ENCODE measurements at places on chromosomes 6 and 20.
A peak's percentile ranks its signal among the peaks of the same experiment; 100 is the strongest.

DNA sequence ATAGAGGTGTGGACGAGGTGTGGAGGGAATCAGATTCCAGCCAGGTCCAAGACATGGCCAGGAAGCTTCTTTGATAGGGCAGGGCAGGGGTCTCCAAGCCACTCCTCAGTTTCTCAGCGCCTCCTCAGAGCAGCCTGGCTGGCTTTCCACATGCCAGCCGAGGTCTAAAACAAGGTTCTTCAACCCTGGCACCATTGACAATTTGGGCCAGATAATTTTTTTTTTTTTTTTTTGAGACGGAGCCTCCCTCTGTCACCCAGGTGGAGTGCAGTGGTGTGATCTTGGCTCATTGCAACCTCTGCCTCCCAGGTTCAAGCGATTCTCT is 21.3 kb upstream of the CHMP4B start:
- no peak for DNase-seq

GRCh38 chr6:29521006-29521680 is 33.4 kb upstream of the MAS1L start:
- no peak for DNase-seq

DNA sequence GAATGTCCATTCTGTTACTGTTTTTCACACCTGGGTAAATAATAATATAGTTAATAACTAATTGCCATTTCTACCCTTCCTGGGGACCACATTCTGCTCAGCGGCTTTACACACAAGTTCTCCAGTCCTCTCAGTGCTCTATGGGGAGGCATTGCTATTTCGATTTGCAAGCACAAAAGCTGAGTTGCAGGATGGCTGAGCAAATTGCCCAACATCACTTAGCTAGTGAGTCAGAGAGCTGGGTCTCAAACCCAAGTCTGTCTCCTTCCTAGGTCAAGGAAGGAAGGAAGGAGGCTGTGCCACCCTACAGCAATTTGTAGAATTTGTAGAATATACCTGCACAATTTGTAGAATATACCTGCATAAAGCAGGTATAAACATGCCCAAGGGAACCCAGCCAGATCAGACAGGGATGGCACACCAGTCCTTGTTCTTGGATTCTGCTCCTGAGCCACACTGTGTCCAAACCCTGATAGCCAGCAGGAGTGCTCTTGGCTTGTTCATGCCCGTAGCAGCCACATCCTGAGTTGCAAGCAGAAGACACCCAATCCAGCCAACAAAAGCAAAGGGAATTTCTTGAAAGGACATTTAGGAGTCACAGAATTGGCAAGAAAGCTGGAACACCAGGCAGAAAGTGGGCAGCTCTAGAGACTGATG is 56.9 kb downstream of the LY86 start:
- DNase-seq, result no peak

DNA sequence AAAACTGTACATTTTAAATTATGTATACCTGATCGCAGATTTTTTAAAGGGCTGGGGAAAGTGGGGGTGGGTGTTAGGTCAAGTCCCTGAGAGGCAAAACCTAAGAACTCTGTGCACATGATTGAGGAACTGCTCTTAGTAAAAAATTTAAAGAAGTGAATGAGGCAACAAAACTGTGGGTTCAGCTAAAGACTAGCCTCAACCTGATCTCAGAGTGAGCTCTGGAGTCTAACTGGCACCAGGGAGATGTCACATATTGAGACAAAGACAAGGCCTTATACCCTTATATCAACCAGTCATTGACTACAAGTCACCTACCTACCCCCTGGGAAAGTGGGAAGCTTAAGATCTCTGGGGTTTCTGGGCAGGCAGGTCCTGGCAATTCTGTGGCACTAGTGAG is 27.4 kb upstream of the RUNX2 start:
- no peak for DNase-seq

- no peak for DNase-seq
Observed at GRCh38 chr6:3956054-3956453, 106.9 kb downstream of the FAM50B start.

GRCh38 chr6:87183687-87184086 is 28.3 kb downstream of the ZNF292 start:
- no peak for DNase-seq

- no peak for DNase-seq
Observed at GRCh38 chr20:59817406-59817805, 116.0 kb downstream of the SYCP2 start.

DNA sequence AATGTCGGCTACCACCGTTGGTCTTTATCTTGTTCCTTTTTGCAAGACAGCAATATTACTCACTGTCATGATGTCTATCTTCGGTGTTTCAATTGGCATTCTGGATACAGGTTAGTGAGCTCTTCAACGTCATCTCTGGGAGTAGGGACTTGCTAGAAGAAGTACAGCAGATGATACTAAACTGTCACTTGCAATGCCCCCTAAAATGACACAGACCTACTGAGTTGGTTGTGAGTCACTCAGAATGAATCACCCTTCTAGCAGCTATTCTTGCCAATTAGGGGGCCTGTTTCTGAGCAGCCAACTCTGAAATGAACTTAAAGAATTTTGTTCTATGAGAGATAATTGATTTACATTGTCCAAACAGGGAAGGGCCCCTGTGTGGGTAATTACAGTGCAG is 176.5 kb downstream of the SLC16A10 start:
- peak; percentile 88 for DNase-seq

DNA sequence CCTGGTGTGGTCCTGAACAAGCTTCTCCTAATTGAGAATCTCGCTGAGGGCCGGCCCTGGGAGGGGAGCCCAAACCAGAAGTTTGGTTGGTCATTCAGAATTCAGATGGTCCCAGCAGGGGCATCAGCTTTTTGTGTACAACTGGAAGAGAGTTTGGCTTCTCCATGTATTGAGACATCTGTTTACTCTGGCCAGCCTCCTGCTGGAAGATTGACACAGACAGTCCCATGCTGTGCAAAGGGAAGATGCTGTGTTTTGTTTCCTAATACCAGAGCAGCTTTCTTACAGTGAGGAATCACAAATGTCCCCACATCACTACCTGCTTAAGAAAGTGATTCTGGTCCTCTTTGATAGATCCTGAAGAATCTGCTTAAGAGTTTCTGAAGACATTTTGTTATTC is 97.8 kb downstream of the PLEKHG1 start:
- no peak for DNase-seq

GRCh38 chr6:44399991-44400390 is 12.5 kb downstream of the CDC5L start:
- no peak for DNase-seq

Data from mesenchymal stem cell (in vitro differentiated cells and primary cell).